ENCODE measurements at places on chromosomes 7 and 10.

- DNase-seq, result peak; percentile 88
These were observed 44.4 kb downstream of the MYPN start for GRCh38 chr10:68153473-68154210.

GRCh38 chr10:12214093-12214492 lies 18.1 kb downstream of the CDC123 start:
- no peak for DNase-seq

GRCh38 chr7:43391518-43391917 lies 191.4 kb upstream of the STK17A start:
- no peak for DNase-seq

- DNase-seq, result no peak
These were observed 178.9 kb downstream of the ADK start for GRCh38 chr10:74329873-74330272.

GRCh38 chr10:65292551-65292950 lies 1633.3 kb upstream of the LRRTM3 start:
- no peak for DNase-seq

GRCh38 chr7:75571209-75571608 lies 79.1 kb downstream of the SPDYE5 start:
- DNase-seq, result no peak

- DNase-seq, result no peak
These were observed 155.7 kb downstream of the LCOR start for GRCh38 chr10:96987842-96988175.

DNA sequence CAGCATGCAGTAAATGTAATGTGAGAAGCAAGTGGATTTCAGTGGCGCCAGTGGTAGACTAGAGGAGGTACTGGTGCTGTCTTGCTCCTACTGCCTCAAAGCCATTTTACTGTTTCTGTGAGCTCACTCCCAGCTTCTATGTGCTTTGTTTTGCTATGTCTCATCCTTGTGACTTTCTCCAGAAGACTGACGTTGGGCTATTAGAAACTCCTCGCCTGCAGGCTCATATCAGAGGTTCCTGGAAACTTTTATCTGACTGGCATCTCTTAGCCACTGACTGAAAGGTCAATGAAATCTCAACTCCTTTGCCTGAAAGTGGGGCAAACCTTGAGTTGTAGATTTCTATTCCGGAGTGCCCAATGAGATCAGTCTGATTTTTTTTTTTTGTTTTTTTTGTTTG lies 66.4 kb upstream of the SORCS1 start:
- DNase-seq, result no peak

- no peak for DNase-seq
These were observed 62.3 kb upstream of the NKX6-2 start for GRCh38 chr10:132848291-132848701.

GRCh38 chr10:120458432-120458831 lies 1.4 kb downstream of the PLPP4 start:
- DNase-seq, result no peak

GRCh38 chr7:128891110-128891941 lies 19.2 kb downstream of the KCP start:
- DNase-seq, result no peak

GRCh38 chr10:21919117-21919516 lies 84.4 kb downstream of the DNAJC1 start:
- DNase-seq, result no peak

DNA sequence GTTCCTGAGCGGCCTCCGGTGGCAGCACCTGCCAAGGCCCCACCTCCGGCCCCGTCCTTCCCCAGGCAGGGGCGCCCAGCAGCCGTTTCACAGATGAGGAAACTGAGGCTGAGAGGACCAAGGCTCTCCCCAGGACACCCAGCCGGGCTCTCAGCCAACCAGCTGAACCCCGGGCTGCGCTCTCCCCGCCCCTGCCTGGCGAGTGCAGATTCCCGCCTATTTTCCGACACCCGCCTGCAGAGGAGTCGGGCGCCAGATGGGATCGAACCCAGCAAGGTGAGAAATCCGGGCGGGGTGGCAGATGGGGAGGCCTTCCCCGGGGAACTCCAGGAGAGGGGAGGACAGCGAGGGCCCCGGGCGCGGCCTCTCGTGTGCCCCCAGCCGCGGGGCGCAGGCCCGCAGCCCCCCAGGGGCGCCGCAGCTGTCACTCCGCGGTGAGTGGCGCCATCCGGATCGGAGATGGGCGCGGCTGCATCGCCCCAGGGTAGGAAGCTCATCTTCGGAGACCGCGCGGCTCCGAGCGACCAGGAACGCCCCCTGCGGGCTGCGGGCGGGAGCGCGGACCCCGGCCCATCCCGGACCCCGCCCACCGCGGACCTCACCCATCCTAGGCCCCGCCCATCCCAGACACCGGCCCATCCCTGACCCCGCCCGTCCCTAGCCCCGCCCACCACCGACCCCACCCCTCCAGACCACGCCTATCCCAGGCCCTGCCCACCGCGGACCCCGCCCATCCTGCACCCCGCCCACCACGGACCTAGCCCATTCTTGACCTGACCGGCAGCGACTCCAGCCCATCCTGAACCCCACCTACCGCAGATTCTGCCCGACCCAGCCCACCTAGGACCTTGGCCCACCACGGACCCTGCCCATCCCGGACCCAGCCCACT lies 90.3 kb downstream of the MICALL2 start:
- DNase-seq, result no peak

DNA sequence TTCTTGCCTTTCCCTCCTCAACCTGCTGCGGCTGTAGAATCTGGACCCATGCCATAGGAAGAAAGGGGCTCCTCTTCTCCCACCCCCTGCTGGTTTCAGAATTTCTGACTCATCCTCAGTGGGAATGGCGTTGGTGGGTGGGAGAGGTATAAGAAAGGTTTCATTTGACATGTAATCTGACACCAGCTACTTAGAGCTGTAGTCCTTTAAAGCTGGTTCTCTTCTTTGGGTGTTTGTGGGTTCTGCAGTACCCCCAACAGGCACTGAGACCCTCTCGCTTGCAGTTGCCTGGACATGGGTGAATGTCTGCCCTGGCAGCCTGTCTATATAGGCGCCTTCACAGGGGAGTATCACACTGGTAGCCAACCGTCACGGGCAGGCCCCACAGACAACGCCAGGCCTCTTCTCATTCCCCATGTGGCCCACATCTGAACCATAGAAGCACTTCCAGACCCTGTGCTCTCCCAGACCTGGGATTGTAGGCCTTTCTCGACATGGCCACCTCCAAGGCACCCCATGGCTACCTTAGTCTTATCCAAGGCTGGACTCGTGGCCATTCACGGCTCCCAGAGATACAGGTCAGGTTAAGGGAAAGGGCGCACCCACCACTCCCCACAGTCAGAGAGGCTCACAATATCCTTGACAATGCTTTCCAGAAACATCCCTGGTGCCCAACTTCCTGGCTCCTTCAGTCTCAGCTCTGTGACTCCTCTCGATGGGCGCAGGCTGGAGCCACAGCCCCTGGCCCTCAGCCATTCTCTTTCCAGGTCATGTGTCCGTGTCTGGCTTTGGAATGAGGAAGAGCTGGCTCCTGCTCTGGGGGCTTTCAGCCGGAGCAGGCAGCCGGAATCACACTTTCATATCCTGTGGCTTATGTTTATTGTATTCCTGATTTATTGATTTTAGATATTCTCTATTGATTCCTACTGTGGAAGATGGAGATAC lies 17.5 kb downstream of the ZNF862 start:
- DNase-seq, result no peak

- no peak for DNase-seq
These were observed 28.6 kb upstream of the CADPS2 start for GRCh38 chr7:122914812-122915211.

- DNase-seq, result no peak
These were observed 227.4 kb downstream of the TCERG1L start for GRCh38 chr10:131083915-131084790.

DNA sequence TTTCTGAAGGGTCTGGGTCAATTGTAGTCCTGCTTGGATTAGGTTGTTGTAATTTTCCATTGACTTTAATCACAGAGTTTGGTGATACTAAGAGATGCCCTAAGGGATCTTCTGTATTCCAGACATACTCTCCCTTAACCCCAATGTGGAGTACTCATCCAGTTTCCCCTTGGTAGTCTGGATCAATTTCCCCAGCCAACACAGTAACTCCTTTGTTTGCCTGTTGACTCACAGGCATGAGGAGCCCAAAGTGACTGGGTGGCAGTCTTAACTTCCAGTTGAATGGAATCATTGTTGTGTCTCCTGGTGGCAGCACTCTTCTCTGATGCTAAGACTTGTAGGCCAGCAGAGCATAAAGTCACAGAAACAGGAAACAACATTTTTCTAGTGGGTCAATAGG lies 41.5 kb upstream of the PIK3CG start:
- peak; percentile 39 for DNase-seq

DNA sequence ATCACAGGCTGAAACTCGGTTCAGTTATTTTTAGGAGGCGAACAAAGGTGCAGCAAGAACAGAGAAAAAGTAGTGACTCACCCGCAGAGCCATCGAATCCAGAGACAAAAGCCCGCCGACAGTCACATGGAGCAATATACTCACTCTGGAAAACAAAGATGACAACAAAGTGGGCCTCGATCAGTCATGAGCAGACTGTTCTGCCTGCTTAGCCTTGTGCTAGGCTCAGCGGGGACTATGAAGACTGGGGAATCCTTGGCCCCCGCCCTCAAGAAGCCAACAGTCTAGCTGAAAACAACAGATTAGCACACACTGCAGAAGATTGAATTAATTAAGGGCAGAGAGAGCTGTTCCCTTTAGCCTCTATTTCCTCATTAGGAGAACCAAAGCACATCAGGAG lies 30.4 kb downstream of the XPNPEP1 start:
- no peak for DNase-seq

- no peak for DNase-seq
These were observed 9.9 kb upstream of the NT5C3A start for GRCh38 chr7:33072471-33072870.

DNA sequence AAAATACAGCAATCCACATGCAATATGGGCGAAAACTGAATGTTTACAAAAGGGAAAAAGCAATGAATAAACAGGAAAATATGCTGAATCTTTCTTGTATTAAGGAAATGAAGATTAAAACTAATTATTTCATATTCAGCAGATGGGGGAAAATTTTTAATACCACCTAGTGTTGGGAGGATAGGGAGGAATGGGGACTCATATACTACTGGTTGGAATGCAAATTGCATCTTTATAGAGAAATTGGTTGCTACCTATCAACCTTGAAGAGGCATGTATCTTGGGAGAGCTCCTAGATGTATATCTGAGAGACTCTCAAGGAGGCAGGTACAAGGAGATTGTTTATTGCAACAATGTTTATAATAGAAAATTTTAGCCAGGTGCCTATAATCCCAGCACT lies 101.4 kb downstream of the CREM start:
- DNase-seq, result no peak

- no peak for DNase-seq
These were observed 277.4 kb upstream of the LYZL1 start for GRCh38 chr10:29011516-29011915.

DNA sequence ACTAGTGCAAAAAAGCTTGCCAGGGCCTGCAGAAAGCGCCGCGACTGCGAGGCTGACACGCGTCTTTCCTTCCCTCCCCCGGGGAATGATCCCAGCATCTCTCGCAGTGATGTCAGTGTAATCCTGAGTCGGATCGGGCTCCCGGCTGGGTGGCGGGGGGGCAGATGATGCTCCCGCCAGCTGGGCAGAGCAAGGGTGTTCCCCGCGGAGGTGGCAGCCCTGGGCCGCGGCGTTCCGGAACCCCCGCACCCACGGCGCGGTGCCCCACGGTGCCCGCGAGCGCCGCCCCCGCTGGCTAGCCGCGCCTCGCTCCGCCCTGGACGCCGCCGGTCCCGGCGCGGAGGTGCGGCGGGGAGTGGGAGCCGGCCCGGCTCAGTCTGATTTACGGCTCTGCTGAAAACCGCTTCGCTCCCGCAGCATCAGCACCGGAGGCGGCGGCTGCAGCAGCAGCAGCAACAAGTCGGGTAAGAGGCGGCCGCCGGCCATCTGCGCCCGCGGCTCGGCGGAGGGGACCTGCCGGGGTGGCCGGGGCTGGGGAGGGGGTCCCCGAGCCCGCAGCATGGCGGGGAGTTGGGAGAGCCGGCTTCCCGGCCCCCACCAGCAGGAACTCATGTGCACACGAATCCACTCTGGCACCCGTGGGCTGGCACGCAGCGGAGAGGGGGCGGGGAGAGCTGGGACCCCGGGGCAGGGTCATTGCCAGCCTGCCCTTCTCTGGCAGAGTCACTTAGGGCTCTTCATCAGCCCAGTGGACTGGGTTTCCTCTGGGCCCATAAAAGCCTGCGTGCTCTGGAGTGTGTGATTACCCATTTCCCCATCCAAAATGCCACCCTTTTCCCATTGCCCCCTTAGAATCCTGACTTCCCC lies at the start of gene ZNF365:
Gene ZNF365, plus strand, starts transcription at position 375 of the 867 bp plus-strand sequence. CDS start 1,825 bp downstream, outside the sequence.
- DNase-seq, result no peak

GRCh38 chr7:44899443-44899842 lies 14.1 kb upstream of the PURB start:
- peak; percentile 19 for DNase-seq

DNA sequence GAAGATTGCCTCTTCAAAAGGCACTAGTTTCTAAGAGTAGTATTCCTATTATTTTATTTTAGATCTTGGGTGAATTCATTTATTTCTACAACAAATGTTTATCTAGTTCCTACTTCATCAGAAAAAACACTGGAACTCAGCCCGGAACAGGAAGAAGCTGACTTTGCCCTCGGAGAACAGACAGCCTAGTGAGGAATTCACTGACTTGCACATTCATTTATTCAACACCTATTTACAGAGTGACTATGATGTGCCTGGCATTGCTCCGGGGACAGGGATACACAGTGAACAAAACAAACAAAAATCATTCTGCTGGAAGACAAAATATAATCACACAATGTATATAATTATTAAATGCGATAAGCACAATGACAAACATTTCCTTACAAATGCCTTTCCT lies 54.4 kb upstream of the SDK1 start:
- DNase-seq, result no peak

GRCh38 chr10:78954689-78955088 lies 114.1 kb upstream of the ZMIZ1 start:
- DNase-seq, result no peak

DNA sequence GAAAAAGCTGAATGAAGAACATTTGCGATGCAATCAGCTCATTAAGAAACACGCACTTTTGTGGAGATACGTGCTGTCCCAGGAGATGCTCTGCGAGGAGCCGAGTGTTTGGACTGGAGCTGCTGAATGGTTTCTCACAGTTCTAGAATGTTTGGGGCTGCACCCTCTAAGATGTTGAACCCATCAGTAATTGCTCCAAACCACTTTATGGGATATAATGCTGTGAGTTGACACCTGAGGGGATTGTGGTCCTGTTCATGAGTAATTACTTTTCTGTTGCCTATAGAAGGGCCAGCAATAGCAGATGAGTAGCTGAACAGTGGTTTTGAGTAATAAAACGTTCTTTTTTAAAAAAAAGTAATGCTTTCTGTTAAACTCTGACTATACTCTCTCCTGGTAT lies 63.1 kb downstream of the IKZF1 start:
- no peak for DNase-seq

- DNase-seq, result no peak
These were observed 38.2 kb downstream of the CTNNA3 start for GRCh38 chr10:67657775-67658174.

DNA sequence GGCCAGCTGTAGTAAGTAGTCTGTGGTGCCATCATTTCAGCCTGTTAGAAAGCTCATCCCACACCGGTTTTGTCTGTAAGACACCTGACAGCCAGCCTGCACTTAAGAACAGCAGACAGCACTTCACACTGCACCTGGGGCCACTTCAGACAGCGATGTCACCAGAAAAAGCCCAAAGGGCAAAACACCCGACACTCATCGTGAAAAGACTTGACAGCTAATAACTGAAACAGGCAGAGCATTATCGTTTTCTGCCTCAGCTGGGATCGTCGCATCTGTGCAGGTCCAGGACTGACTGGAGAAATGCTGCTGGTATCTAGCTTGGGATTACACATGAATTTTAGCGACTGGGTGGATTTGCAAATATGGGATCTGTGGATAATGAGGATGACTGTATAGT lies 16.8 kb upstream of the LAT2 start:
- DNase-seq, result no peak

GRCh38 chr10:76236356-76236755 lies 804.9 kb downstream of the LRMDA start:
- no peak for DNase-seq

All from inflammatory macrophage treated with lipopolysaccharide for 1 hour (primary cell).